ENCODE measurements at places on chromosomes 16 and 17. TPM values are rescaled to one million over a fixed set of nuclear protein-coding genes. Genes with fewer than 3 reads are reported as not detected.

GRCh38 chr17:61406537-61406845 is 6.8 kb downstream of the TBX2 start:
- DNase-seq = no peak

GRCh38 chr16:68548947-68549346 is 9.9 kb downstream of the ZFP90 start:
- DNase-seq = no peak

- no peak for DNase-seq
Measured at GRCh38 chr17:39666601-39667261, 1.5 kb upstream of the PNMT start.

DNA sequence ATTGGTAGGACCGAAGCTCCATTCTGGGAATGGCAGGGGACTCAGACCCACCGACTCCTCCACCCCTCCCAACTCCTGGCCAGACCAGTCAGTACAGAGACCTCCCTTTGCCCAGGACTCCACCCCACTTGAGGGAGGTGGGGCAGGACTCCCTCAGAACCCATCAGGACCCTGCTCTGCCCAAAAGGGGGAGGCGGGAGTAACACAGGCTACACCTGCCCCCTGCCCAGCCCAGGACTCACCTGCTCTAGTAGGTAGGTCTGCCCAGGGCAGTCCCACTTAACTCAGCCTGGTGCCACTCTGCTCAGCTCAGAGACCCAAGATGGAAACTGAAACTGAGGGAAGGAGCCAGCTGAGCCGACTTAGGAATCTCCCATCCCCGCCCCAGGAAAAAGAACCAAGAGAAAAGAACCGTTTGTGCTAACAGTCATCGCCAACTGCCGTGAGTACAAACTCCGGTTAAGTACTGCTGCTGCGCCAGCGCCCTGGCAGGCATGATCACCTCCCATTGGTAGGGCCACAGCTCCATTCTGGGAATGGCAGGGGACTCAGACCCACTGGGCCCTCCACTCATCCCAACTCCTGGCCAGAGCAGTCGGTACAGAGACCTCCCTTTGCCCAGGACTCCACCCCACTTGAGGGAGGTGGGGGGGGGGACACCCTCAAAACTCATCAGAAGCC is 503 bp downstream of the DHX58 start:
- DNase-seq = no peak

GRCh38 chr17:1124896-1125787 is 54.6 kb downstream of the ABR start:
- no peak for DNase-seq

DNA sequence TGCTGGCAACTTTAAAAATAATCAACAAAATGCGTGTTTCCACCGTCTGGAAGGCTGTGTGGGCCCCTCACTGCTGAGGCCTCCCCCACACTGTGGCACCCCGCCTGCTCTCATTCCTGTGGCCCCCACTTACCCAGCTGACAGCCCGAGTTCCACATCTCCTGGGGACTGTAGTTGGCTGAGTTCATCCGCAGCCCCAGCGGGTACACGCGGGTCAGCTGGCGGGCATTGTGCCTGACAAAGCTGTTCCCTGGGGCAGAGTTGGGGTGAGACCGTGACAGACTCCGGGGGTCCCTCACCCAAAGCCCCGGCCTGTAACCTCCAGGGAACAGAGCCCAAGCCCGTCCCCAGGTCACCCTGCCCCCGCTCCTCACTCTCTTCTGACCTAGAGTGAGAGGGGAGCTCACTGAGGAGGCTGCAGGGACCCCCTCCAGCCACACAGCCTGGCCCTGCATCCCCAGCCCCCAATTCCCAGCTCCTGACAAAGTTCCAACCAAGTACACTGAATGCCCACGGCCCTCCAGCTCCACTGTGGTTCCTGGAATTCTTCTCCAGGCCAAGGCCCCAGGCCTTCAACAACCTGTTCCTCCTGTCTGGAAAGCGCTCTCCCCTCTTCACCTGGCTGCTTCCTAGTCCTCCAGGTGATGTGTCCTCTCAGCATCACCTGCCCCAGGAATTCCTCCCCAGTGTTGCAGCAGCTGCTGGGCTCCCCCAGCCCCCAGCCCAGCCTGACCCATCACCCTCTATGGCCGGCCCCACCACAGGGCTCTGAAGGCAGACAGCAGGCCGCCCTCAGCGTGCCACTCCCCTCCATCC is 18.0 kb downstream of the PLCD3 start:
- no peak for DNase-seq

GRCh38 chr17:69978056-69978646 is 96.9 kb upstream of the KCNJ16 start:
- DNase-seq = no peak

- no peak for DNase-seq
Measured at GRCh38 chr16:53597776-53598175, 94.8 kb upstream of the AKTIP start.

DNA sequence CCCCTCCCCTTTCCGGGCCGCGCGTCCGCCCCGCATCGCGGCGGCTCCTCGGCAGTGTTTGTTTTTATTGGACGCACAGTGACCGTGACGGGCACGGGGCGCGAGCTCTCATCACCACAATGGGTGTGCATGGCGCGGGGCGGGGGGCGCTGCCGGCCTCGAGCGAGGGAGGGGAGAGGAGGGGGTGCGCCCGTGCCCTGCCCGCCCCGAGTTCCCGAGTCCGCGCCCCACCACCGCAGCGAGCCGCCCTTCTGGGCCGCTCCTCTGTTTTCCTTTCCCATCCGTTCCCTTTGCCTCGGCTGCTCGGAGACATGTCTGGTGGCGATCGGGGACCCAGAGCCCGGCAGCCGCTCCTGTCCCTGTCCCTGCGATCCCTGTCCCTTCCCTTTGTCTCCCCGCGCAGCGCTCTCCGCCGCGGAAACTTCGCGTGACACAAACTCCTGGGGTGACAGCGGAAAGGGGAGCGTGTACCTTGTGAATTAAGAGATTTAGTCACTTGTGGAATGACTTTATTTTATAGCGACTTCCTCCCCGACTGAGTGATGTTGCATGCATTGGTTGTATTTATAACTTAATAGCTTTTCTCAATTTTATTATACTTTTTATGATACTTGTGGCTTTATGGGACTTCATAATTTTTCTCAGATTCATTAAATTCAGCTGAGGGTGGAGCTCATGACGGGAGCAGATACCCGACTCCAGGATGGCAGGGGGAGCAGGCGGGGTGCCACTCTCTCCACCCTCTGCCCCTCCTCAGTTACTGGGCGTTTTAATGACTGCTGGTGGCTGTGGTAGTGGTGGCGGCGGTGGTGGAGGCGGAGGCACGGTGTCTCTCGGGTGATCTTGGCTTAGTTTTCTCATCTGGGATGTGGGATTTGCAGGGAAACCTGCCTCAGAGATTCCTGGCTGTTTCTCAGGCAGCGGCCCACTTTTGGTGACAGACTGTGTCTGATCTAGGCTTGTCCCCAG is 40.8 kb downstream of the MRM1 start:
- DNase-seq = no peak

DNA sequence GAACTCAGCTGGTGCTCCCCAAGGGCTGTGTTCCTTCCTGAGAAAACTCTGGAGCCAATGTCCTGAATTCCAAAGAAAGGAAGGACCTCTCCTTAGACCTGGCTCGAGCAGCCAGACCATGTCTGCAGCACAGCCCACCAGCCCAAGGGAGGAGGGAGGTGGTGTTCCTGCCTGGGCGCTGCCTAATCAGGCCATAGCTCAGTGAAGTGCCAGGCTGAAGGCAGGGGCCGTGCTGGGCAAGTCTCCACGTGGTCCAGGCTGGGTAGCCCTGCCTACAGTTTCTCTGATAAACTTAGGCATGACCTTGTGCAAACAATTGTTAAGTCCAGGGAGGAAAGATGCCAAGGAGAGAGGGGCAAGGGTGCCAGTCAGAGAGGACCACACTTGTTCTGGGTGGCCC is 76.8 kb downstream of the MPRIP start:
- no peak for DNase-seq

DNA sequence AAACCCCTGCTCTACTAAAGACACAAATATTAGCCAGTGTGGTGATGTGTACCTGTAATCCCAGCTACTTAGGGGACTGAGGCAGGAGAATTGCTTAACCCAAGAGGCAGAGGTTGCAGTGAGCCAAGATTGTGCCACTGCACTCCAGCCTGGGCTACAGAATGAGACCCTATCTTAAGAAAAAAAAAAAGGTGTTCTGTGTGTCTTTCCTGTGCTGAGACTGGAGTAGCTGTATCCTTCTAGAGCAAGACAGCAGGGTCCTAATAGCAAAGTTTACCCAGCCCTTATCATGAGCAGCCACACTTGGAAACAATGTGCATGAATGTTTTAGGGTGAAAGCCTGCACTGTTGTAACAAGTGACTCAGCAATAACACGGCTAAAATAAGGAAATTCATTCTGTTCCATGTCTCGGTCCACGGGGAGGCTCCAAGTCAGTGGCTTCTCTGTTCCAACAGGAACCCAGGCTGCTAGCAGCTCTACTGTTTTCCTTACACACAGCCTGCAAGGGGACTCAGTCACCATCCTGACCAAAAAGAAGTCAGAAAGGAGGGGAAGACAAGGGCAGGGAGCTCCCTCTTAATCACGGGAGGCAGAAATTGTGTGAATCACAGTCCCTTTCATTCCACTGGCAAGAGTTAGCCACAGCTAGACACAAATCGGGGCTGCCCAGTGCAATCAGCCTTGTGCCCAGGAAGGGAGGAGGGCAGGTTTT is 7.1 kb upstream of the SLC5A11 start:
- DNase-seq = no peak

- no peak for DNase-seq
Measured at GRCh38 chr17:82357394-82357793, 1.7 kb upstream of the TEX19 start.

DNA sequence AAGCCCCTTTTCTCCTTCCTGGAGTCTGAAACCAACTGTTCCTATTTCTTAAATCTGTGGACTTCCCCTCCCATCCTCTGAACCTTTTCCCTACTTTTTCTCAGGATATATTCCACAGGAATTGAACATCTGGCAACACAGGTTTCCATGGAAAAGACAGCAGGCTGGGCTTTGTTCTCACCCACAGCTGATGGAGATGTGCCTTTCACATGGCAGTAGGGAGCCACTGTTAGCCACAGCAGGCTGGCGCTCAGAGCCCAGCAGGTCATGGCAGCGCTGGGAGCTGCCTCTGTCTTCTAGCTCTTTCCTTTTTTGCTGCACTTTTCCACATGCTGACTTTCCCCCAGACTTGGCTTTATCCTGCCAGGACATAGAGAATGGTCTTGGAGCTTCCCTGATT is 116.4 kb upstream of the NLRP1 start:
- no peak for DNase-seq

GRCh38 chr17:81866440-81867169 is 4.5 kb downstream of the ARHGDIA start:
- peak; percentile 41 for DNase-seq

DNA sequence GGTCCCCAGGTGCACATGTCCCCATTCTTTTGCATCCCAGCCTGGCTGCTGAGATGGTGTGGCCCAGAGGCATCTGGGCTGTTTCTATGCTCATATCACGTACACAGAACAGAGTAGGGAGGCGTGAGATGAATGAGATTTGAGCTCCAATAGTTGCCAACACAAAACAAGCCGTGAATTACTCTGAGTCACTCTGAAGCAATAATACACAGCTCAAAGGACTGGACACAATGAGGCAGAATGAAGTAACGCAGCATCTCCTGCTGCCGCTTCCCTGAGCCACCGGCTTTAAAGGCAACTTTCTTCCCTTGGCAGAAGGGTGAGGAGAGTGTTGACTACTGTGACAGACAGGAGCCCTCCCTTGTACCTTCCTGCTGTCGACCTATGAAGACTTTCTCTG is 33.9 kb upstream of the CLEC18B start:
- DNase-seq = no peak

DNA sequence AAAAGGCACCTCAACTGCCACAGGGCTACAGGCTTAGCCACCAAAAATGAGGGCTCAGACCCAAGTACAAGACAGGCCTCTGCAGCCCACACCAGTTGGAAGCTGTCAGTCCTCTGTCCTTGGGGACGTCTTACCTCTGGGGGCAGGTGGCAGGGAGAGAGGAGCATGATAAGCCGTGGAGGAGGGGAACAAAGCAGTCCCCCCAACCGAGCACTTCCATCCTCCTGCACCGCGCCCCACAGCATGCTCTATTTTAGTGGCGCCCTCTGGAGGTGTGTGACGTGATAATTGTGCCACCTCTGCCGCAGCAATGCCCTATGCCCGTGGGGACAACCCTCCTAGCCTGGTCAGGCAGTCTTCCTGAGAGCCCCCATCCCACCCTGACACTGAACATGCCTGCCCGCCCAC is 13.6 kb downstream of the G6PC3 start:
- DNase-seq = no peak

DNA sequence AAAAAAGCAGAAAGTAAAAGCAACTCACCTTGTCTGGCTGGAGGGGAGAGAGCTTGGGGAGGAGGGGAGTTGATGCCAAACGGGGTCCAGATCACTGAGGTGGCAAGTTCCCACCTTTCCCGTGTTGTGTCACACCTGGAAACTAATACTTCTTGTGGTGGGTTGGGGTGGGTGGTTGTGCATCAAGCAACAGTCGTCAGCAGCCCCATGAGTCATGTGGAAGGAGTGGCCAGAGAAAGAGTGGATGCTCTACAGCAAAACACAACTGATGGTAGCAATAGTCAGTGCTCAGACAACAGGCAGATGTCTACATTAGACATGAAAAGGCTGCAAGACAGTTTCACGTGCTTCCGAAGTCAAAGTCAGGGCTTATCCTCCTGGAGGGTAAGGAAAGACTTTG is 35.4 kb downstream of the ARSG start:
- DNase-seq = no peak

DNA sequence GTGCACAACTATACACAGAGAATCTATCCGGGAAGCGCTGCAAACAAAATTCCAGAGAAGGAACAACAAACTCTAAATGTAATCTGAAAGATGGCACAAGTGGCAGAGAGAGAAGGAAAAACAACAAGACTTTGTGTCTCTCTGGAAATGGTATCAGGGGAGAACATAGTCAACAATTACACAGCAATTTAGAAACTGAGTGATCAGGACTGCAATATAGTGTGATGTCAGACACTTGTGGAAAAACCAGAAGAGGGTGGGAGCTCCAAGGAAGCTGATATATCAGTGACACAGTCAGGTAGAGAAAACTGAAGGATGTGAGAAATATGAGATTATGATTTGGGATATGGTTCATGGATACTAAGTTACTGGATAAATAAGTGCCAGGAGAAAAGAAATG is 8.2 kb downstream of the ZNF19 start:
- DNase-seq = no peak

Gene NPIPA3
- total RNA-seq = 6.1 TPM

Gene CHD9NB
- total RNA-seq = not detected

Gene CPHXL2
- not detected for total RNA-seq

Gene C1QTNF8
- total RNA-seq = not detected

Gene KCNJ12
- total RNA-seq = not detected

Gene MGAT5B
- 41.4 TPM for total RNA-seq

Gene MRPS7
- total RNA-seq = 37.2 TPM

Gene RFFL
- total RNA-seq = 36.9 TPM
